ENCODE measurements at places on chromosomes 4 and X.
A peak's percentile ranks its signal among the peaks of the same experiment; 100 is the strongest.

GRCh38 chr4:7268941-7269340 is 76.6 kb downstream of the SORCS2 start:
- DNase-seq, result no peak

GRCh38 chr4:100184787-100185186 is 5.5 kb downstream of the DDIT4L start:
- no peak for DNase-seq

DNA sequence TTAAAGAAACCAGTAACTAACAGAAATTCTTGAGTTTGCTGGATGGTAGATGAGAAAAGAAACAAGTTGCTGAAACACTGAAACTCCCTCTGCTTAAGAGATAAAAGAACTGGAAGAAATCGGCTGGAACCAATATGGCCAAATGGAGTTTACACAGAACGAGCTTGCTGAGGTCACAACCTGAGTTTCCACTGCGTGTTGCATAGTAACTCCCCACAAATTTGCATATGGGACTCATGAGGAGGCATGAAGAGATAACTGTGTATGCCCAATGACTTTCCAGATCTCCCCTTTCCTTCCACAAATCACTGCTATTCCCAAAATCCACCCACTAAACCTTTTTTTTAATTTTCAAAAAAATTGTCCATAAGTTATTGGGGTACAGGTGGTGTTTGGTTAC is 10.2 kb upstream of the SMR3B start:
- DNase-seq, result no peak

GRCh38 chrX:75603833-75604232 is 81.0 kb upstream of the ZDHHC15 start:
- DNase-seq, result peak; percentile 42

DNA sequence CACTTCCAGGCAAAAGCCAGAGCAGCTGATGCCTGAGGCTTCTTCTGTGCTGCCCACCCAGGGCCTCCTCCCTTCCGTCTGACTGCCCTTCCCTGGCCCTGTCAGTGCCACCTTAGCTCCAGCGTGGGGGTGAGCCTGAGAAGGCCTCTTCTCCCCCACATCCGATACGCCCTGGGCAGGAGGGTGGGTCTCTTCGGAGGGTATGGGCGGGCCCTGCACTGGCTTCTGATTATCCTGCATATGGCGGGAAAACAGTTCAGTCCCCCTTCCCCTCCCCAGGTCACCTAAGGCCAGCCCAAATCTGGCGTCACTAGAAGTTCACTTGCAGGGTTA is 256.7 kb downstream of the FBXW7 start:
- no peak for DNase-seq

DNA sequence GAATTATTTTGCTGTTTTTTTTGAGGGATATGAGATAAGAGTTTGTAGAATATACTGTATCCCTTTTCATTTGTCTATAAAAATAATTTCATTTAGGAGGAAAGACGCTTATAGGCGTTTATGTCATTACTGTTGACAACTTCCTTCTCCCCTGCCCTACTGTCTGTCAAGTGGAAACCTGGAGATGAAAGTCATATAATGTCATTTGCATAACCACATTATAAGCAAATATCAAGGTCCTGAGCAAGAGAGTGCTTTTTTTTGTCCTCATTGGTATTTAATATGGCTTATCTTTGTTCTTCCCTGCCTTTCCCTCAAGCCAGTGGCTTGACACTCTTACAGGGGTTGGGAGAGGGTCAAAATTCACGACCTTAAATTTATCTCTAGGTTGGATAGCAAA is 55.8 kb downstream of the LRP2BP start:
- DNase-seq, result no peak

GRCh38 chr4:165101641-165102040 is 11.0 kb downstream of the TMEM192 start:
- no peak for DNase-seq

GRCh38 chrX:747176-747575 is 116.6 kb downstream of the SHOX start:
- DNase-seq, result no peak

- DNase-seq, result no peak
Observed at GRCh38 chrX:30618160-30618765, 35.0 kb upstream of the GK start.

GRCh38 chr4:139419388-139419914 is 34.5 kb upstream of the RAB33B start:
- no peak for DNase-seq
